T-cell (primary cell): ENCODE measurements at places on chromosomes 1 and 21. TPM values are rescaled to one million over a fixed set of nuclear protein-coding genes. Genes with fewer than 3 reads are reported as not detected.

The LCE1B gene
- not detected for total RNA-seq

The FMO1 gene
- not detected for total RNA-seq

The HMCN1 gene
- 0.23 TPM for total RNA-seq

DNA sequence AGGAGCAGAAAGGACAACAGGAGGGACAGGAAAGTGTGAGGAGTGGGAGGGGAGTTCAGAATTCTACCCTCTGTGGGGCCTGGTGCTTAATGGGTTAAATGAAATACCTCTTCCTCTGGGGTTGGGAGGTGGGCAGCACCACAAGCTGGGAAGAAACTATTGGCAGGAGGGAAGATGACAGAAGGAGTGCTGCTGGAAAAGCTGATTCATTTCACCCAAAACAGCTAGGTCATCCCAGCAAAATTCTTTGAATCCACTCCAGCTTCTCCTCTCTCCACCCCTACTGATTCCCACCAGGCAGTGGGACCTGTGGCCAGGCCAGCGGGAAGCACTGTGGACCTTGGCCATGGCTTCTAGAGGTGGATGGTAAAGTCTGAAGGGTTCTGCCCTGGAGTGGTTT lies 12.8 kb downstream of the BCAN start:
- DNase-seq: no peak
- H3K27me3 ChIP-seq: peaks cover 92% of the 10 kb centered on the region
- no peak overlapping the region for H3K27ac ChIP-seq
- no peaks in the 10 kb centered on the region for H3K36me3 ChIP-seq
- H3K4me3 ChIP-seq: no peak overlapping the region

DNA sequence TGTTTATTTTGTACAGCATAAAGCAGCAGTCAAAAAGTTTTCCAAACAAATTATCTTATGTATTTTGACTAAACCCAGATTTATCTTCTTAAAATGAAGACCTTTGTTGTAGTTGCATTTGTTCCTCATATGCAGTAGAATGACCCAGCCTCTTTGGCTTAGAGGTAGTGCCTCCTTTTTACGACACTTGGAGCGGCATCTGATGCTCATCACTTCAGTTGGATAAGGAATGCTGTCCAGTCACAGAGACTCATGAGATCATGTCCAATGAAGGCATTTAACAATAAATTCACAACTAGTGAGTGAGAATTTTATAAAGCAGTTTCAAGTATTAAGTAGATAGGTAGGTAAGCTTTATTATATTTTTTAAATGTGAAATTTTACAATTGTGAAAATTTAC lies 35.2 kb downstream of the PTPRC start:
- no peak for DNase-seq
- no peaks in the 10 kb centered on the region for H3K36me3 ChIP-seq
- H3K4me1 ChIP-seq: peaks cover 76% of the 10 kb centered on the region
- H3K4me3 ChIP-seq: no peak overlapping the region
- H3K27ac ChIP-seq: peak overlapping the region; percentile 94
- H3K27me3 ChIP-seq: no peaks in the 10 kb centered on the region

DNA sequence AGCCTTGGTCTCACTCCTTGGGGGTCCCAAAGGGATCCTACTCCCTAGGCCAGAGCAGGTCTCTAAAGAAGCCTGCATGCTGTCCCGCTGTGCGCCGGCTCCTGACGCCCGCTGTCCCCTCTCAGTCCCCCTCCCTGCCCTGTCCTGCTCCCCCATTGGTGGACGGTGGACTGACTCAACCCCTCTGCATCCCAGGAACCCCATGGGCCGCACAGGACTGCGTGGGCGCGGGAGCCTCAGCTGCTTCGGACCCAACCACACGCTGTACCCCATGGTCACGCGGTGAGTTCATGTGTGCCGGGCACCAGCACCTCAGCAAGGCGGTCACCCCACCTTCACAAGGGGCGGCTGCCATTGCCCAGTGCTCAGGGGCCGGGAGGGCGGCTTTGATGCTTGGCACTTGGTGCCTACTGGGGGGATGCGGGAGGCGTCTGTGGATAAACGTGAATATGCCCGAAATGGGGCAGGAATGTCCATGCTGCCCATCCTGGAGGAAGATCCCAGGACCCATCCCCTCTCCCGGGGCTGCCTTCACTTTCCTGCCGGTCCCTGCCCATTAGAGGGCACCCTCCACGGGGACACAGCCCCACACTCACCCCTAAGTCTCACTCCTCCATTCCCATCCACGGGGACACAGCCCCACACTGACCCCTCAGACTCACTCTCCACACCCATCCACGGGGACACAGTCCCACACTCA lies 20.2 kb upstream of the LRRC3 start:
- H3K4me3 ChIP-seq: no peak overlapping the region
- DNase-seq: no peak
- H3K27me3 ChIP-seq: no peaks in the 10 kb centered on the region
- no peaks in the 10 kb centered on the region for H3K4me1 ChIP-seq

The AJAP1 gene
- total RNA-seq: 0.73 TPM

The TMEM269 gene
- total RNA-seq: 0.63 TPM

The HES3 gene
- total RNA-seq: not detected

The GUCA2B gene
- not detected for total RNA-seq

GRCh38 chr1:112674986-112675727 lies 698 bp downstream of the MOV10 start:
- peak overlapping the region; percentile 64 for H3K27ac ChIP-seq
- peak overlapping the region; percentile 96 for H3K4me3 ChIP-seq
- peaks cover 14% of the 10 kb centered on the region for H3K36me3 ChIP-seq
- peak; percentile 33 for DNase-seq
- peaks cover 6% of the 10 kb centered on the region for H3K4me1 ChIP-seq
- no peaks in the 10 kb centered on the region for H3K27me3 ChIP-seq

The CLEC20A gene
- not detected for total RNA-seq

DNA sequence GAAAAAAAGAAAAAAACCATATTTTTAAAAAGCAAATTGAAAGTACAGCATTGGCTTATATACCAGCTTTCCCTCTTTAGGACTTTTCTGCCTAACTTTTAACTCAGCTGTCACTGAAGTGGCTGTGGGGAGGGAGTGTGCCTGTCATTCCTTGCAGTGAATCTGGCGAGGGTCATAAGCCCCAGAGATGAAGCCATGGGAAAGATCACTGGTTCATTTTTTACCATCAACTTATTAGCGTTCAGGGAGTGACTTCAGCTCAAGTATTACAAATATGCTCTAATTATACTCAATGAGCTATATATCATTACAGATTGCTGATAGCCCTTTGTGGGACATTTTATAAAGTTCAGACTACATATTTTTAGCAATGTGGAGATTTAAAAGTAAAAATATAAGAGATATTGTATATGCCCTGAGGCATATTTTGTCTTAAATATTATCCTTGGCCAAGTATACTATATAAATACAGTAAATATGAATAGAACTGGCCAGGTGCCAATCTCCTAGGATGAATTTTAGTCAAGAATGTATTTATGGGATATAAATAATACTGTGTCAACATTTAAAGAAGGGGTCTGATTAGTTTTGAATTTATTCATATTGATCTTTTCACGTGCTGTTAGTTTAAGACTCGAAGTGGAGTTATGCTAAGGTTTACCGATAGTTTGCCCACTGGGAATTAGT lies 4.4 kb downstream of the TGFB2 start:
- H3K4me1 ChIP-seq: peaks cover 28% of the 10 kb centered on the region
- H3K36me3 ChIP-seq: no peaks in the 10 kb centered on the region
- H3K27me3 ChIP-seq: peaks cover 2% of the 10 kb centered on the region
- no peak overlapping the region for H3K27ac ChIP-seq

The IGFN1 gene
- total RNA-seq: not detected
